ENCODE measurements at places on chromosomes 6 and 20.

DNA sequence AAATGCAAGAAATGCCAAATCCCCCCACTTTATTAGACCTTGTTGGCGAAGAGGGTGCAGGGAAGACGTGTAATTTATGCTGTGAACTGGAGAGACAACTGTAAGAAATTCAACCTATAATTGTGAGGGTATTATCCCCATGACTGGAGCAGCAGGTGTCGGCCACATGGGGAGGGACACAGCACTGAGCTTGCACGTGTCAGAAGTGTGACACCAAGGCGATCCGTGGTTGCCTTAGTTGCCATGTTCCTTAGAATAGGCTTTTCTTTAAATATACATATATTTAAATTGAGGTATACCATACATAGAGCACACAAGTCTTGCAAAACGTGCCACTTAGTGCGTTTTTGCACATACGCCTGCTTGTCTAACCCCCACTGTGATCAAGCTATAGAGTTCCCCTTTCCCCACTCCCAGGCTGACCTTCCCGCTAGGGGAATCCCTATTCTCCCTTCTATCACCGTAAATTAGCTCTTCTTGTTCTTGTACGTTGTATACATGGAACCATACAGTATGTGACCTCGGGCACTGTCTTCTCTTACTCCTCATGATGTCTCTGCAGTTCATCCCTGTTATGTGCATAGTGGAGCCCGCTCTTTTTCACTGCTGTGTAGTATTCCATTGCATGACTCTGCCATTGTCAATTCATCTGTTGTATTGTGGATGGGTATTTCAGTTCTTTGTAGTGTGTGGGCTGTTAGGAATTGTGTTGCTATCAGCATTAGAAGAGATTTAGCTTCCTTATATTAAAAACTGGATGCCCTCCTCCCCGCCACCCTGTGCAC, 81.6 kb upstream of the PMEPA1 start:
- H3K27me3 ChIP-seq: peaks cover 75% of the 10 kb centered on the region
- H3K36me3 ChIP-seq: no peaks in the 10 kb centered on the region
- no peaks in the 10 kb centered on the region for H3K4me1 ChIP-seq
- no peak overlapping the region for H3K4me3 ChIP-seq
- no peak overlapping the region for H3K27ac ChIP-seq

DNA sequence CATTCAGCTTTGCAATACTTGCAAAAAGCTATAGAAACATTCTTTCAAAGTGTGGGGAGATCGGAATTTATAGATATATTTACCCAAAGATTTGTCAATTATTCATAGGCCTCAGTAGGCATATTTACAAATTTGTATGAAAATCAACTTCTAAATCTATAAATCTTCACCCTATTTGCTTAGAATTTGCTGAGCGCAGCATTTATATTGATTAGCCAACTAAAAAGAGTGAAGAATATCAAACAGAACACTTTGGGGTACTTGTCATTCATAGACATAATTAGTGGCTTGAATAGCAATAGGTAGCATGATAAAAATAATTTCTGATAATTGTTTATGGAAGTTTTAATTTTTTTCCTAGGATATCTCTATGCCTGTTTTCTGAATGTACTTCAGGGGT, 244.5 kb upstream of the SLC35B3 start:
- no peak overlapping the region for H3K27ac ChIP-seq
- no peaks in the 10 kb centered on the region for H3K4me1 ChIP-seq
- H3K4me3 ChIP-seq: no peak overlapping the region
- H3K36me3 ChIP-seq: no peaks in the 10 kb centered on the region
- DNase-seq: no peak

- no peaks in the 10 kb centered on the region for H3K27me3 ChIP-seq
- no peaks in the 10 kb centered on the region for H3K36me3 ChIP-seq
- peaks cover 41% of the 10 kb centered on the region for H3K4me1 ChIP-seq
- no peak overlapping the region for H3K27ac ChIP-seq
- no peak for DNase-seq
These were observed 184.3 kb downstream of the JARID2 start for GRCh38 chr6:15430186-15430585.

DNA sequence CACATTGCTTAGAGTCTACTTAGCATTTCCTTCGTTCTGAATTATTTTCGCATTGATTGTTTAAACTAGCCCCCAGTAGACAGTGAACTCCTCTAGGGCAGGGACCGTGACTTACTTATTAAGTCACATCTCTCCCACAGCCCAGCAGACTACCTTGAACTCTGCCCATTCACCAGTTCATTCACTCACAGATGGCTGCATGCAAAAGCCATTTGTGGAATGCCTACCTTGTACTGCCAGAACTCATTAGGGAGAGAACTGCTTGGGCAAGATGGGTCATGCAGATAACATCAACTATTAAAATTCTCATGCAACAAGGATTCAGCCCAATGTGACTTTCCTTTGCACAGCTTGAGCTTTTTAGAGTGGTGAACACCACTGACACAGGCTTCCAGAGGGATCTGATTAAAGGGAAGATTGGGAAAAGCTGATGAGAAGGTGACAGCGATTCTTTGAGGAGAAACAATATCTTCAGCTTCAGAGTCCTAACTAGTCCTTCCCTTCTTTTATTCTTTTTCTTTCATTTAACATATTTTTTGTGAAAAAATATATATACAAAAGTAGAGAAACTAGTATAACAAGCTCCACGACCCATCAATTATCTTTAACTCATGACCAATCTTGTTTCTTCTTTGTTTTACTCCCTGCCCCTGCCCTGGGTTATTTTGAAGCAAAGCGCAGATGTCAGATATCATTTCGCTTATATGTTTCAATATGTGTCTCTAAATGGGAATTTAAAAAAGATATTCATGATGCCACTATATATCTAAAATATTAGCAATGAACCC, 273.9 kb downstream of the CDC5L start:
- no peak overlapping the region for H3K27ac ChIP-seq
- DNase-seq: no peak
- no peak overlapping the region for H3K4me3 ChIP-seq
- H3K36me3 ChIP-seq: no peaks in the 10 kb centered on the region
- H3K27me3 ChIP-seq: no peaks in the 10 kb centered on the region

DNA sequence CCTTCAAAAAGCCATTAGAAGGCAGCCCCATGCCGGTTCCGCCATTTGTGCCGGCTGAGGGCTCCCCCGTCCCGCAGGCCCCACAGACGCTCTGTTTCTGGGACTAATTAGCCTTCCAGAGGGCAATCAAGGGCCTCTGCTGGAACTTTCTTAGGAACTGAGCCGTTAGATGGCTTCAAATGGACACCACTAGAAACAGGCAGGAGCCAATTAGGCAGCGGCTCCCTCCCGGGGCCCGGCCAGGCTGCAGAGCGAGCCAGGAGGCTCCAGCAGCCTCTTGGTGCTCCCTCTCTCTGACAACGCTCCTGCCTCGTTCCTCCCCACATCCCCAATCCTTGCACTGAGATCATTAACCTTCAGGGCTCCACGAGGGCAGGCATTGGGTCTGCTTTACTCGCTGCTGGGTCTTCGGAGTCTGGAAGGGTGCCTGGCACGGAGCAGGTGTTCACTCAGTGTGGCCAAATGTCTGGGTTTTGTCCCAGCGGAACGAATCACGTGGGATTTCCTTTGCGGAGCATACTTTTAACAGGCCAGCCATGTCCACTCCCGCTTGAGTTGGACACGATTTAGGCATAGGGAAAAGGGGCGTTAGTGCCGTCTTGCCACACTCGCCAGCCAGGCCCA, 98.3 kb downstream of the TMEM242 start:
- no peak overlapping the region for H3K4me3 ChIP-seq
- no peaks in the 10 kb centered on the region for H3K27me3 ChIP-seq
- peaks cover 2% of the 10 kb centered on the region for H3K4me1 ChIP-seq
- no peak for DNase-seq

GRCh38 chr6:11804135-11804534, 25.5 kb upstream of the ADTRP start:
- DNase-seq: no peak
- H3K27ac ChIP-seq: no peak overlapping the region
- H3K4me1 ChIP-seq: no peaks in the 10 kb centered on the region

Data from MM.1S (cell line).